ENCODE measurements at places on chromosomes 5 and 9. TPM values are rescaled to one million over a fixed set of nuclear protein-coding genes. Genes with fewer than 3 reads are reported as not detected.

- no peak for DNase-seq
Measured at GRCh38 chr9:129392093-129392541, 214.1 kb upstream of the IER5L start.

DNA sequence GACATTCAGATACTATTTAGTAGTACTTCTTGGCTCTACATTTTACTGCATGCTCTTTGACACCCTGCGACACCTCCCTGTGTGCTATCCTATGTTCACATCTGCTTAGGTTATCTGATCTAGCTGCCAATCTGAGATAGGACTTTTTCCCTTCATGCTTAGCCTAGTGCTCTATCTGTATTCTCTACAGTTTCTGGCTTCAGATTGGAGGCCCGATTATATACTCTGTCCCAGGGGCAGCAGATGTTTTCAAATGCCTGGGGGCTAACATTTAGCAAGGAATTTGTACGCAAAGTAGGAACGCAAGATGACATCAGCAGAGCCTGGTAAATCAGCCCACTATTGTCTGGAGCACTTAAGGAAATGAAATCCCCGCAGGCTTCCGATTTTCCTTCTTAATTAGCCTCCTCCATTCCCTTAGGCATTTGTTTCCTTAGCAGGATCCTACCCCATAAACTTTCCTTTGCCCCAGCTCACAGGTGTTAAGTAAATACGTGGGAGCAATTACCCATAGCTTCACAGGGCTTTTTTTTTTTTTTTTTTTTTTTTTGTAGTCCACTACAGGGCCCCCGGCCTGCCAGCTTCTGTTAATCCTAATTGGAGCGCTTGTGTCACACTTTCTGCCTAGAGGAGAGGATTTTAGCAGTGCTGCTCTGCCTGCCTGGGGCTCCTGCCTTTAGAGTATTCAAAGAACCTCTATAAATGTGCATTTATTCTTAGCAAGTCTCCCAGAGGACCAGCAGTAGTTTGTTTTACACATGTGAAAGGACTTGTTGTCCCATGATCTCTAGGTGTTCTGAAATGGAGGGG lies 61.1 kb upstream of the LPAR1 start:
- DNase-seq = no peak

GRCh38 chr9:4235871-4236804 lies 63.7 kb downstream of the GLIS3 start:
- no peak for DNase-seq

Gene EHMT1
- total RNA-seq = 96.1 TPM

GRCh38 chr9:20028192-20028848 lies 239.5 kb upstream of the SLC24A2 start:
- DNase-seq = no peak

DNA sequence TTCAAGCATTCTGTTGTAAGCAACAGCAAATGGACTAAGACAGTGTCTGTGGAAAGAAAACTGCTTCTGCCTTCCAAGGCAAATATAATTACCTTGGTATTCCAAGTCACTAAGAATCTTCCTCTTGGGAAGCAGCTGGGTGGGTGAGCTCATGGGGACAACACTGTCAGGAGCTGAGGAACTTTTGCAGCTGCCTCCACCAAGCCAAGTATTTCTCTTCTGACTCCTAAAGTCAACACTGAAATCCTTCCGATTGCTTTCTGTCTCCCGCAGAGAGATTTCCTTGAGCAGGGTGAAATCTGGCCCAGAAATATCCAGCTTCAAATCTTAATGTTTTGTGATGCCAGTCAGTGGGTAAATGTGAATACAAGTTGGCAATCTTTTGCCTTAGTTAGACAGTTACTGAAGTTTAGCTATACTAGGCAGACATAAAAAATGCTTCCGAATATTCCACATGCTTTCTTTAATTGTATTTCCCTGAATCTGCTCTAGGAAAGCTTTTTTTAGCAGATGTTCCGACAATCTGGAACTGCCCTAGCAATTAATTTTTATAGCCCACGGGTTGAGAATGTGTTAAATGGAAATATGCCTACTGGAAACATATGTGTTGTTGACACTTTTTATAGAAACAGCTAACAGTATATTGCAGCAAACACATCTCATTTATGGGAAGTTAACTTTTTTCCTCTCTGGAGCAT lies 369.9 kb upstream of the DAB2 start:
- no peak for DNase-seq

Gene CBY3
- not detected for total RNA-seq

Gene OLFML2A
- total RNA-seq = 16.7 TPM

Gene DNM1
- 18.9 TPM for total RNA-seq

Gene EIF4EBP3
- total RNA-seq = 19.2 TPM

GRCh38 chr9:70136632-70137031 lies 93.0 kb downstream of the MAMDC2 start:
- no peak for DNase-seq

DNA sequence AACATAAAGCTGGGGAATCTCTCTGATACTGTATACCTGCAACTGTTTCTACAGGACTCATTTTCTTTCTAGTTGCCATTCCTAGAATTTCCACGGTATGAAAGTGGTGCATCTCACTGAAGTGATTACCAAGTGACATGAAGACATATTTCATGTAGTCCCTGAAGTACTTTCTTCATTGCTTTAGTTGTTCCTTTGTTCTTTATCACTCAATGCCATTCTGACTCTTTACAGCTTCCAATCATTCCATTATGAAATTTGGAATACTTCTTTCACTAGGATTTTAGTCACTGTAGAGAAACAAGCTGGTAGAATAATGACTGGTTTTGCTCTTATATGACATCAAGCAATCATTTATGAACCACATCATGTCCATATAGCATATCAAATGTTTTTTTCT lies 645.1 kb downstream of the CDH18 start:
- no peak for DNase-seq

GRCh38 chr5:8474569-8474930 lies 605.6 kb downstream of the MTRR start:
- no peak for DNase-seq

Gene FSTL4
- total RNA-seq = 5.9 TPM

GRCh38 chr5:127367029-127367428 lies 76.4 kb downstream of the MEGF10 start:
- no peak for DNase-seq

Gene S1PR3
- total RNA-seq = 4.3 TPM

- no peak for DNase-seq
Measured at GRCh38 chr9:136058084-136058483, 37.0 kb downstream of the NACC2 start.

DNA sequence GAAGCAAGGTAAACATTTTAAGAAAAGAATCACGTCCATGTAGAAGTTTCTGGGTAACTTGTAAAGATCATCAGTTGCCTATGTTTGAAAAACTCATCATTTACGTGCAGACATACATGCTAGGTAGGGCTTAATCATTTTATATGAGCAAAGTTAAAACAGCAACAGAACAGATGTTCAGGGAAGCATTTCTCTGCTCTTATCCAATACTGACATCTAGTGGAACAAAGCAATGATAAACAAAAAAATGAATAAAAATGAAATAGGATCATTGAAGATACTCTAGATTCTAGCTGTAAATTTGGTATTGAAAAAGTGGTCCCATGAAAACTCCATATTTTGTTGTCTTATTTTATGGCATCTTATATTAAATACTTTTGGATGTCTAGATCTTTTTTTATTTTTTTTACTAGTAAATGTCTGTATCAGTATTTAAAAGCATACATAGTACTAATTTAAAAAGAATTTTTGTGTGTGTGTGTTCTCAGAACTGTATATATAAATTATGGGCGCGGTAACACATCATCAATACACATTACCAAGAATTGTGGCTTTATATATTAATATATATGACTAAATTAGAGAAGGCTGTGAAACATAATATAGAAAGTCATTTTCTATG lies 1050.2 kb downstream of the CDH12 start:
- no peak for DNase-seq

DNA sequence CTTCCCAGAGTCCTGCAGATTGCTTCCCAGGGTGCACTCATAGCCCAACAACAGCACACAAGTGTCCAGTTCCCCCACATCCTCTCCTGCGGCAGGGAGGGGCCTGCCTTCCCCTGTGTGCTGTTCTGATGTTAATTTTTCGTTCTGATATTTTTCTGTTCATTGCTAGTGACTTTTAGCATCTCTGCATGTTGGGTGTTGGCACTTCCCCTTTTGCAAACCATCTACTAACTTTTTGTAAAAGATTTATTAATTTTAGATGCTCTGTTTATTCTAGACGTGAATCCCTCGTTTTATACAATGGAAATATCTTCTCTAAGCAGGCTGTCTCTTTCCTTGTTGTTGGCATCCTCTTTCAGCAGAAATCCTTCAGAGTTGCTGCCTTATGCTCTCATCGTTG lies 97.3 kb upstream of the DAP start:
- DNase-seq = no peak

DNA sequence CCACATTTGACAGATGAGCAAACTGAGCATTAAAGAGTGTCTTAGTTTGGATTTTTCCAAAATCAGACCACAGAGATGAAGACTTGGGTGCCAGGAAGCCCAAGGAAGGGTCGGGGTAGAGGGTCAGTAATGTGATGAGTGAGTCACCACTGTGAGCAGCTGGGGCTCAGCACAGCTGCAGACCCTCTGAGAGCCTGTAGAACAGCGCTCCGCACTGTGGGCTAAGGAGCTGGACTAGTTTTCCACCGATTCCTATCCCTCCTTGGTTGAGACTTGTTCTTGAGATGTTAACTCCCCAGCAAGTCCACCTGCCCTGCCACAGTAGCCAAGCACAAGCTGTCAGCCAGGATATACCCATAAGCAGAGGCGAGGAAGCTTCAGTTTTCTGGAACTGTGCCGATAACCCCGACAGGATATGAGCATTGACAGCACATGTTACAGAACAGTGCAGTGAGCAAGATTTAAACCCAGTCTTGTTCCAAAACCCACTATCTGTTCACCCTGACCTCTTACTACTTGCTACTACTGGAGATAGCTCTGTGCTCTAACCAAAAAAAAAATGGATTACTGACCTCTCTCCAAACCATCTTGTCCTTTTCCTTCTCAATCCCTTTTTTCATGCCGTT lies 31.8 kb downstream of the EGFLAM start:
- no peak for DNase-seq
